NCI-H187 treated with DMSO at 0.1 percent for 48 hours (cell line): ENCODE measurements at places on chromosomes 1 and 21.

DNA sequence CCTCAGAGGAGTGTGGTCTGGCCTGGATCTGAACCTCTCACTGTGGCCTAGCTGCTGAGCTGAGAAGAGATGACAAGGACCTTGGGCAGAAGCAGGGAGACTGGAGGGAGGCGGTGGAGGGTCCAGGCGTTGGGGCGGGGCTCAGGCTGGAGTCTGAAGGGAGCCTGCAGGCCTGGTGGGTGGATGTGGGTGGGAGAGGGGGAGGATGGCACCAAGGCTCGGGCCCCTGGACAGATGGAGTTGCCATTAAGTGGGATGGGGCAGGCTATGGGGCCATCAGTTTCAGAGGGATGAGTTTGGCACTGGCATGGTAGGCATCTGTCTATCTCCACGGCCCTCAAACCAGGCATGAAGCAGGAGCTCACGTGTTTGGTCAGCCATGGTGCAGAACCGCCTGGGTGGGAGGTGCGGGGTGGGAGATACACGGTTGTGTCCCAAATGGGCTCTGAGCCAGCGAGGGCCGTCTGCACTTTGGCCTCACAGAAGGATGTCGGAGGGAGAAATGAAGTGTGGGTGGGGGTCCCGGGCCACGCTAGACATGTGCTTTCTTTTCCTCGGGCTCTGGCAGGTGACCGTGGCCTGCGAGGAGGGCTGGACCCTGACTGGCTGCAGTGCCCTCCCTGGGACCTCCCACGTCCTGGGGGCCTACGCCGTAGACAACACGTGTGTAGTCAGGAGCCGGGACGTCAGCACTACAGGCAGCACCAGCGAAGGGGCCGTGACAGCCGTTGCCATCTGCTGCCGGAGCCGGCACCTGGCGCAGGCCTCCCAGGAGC, 23.6 kb downstream of the PCSK9 start:
- DNase-seq: no peak

GRCh38 chr1:29284961-29285560, 48.7 kb downstream of the PTPRU start:
- DNase-seq: no peak

GRCh38 chr1:62800825-62801306, 16.9 kb downstream of the ATG4C start:
- no peak for DNase-seq

- no peak for DNase-seq
These were observed 6.0 kb downstream of the KIAA0040 start for GRCh38 chr1:175186433-175187160.

DNA sequence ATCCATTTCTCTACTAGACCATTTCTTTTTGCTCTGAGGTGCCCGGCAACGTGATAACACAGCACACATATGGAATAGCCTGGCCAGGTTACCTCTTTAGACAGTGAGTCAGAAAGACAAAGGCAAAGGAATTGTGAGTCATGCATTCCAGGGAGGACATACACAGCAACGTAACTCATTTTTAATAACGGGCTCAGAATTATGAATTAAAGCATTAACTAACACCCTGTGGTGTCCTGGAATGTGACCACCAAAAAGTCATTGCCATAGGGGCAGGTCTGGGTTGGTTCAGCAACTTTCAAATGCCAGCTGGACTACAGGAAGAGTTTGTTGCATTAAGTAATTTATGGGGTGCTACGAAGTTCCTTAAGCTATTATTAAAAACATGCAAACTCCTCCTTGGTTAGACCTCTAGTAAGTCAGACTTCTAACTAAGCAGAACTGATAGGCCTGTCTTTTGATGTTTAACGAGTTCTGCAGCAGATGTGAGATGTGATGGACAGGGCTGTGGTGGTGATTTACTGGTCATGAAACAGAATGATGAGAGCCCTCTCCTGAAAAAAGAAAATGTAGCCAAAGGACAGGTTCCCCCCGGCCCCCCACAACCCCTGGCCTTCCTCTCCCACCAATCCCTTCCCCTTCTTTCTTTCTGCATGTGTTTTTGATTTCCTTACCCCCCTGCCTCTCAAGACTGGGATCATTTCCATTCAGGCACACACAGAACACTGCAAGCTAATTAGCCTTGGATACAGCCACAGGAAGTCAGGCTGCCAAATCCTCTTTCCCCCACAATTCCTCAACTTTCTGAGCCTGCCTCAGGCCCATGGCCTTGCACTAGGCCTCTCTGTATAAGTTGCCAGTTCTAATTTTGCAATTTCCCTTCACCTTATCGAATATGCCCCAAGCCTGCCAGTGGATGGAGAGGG, 88.9 kb upstream of the HAO2 start:
- no peak for DNase-seq

GRCh38 chr1:36650200-36651065, 167.7 kb upstream of the CSF3R start:
- no peak for DNase-seq

DNA sequence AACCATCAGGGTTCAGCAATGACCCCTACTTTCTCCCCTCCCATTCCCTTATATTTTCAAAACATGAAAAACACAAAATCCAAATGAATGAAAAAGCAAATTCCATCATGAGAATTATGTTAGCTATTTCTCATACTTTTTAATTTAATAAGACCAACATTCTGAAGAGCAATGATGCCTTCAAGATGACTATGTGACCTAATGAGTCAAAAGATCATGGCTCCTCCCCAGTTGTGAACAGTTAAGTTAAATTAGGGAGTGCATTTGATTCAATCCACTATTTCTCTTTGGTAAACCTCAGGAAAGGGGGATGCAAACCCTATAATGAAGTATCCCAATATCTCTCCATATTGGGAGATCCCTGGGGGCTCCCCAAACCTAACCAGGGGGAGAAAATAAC, 36.5 kb downstream of the PUM1 start:
- DNase-seq: no peak

- no peak for DNase-seq
These were observed 112.8 kb upstream of the SLC35F3 start for GRCh38 chr1:233791721-233792120.

DNA sequence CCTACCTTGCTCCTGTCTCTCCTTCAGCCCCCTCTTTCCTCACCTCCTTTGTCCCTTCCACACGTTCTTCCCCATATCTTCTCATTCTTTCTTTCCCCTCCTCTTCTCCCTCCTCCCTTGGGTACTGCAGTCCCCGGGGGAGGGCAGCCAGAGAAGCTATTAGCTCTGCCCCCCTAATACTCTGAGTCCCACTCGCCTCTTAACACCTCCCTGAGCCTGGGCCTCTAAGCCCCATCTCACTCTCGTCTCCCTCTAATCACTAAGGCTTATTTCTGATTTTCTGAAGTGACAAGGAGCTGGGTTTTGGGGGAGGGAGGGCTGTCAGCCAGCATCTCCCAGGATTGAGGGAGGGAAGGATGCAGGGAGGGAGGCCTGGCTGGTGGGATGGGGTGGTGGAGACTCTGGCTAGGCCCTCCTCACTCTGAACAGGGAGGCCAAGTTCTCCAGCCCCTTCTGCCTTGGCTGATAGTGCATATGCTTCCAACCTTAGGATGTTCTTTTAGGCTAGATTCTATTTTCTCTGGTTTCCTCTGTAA, 25.6 kb upstream of the DMBX1 start:
- DNase-seq: no peak

DNA sequence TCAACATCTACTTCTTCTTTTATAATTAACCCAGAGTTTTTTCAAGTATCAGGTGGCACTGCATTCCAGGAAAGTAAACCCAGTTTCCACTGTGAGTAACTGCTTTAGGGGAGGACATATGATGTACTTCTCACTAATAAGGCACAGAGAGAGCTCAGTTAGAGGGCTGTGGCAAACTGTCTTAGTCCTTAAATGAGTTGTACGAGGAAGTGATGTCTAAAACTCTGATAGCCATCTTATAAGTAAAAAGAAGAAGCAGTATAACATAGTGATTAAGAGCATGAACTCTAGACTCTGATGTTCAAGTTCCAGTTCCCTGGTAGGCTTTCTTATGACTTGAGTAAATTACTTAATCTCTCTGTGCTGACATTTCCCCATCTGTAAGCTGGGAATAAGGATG, 58.7 kb upstream of the PTGS2 start:
- no peak for DNase-seq

- DNase-seq: no peak
These were observed 22.4 kb upstream of the BCAR3 start for GRCh38 chr1:93704052-93704451.

- DNase-seq: no peak
These were observed 162.6 kb downstream of the ATG4C start for GRCh38 chr1:62946511-62946910.

GRCh38 chr1:175277783-175278733, 85.5 kb upstream of the KIAA0040 start:
- DNase-seq: no peak

- DNase-seq: no peak
These were observed 10.8 kb upstream of the DUSP12 start for GRCh38 chr1:161738627-161739287.

DNA sequence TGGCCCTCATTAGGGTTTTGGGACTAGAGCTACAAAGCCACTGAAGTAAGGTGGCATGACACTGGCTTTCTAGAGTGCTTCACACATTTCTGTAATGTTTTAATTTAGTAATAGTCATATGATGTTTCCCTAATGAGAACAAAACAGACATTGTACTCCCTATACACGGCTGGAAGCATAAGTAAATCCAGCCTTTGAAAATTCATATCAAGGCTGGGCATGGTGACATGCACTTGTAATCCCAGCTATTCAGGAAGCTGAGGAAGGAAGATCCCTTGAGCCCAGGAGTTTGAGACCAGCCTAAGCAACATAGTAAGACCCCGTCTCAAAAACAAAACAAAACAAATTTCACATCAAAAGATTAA, 7.4 kb downstream of the USP48 start:
- DNase-seq: no peak

DNA sequence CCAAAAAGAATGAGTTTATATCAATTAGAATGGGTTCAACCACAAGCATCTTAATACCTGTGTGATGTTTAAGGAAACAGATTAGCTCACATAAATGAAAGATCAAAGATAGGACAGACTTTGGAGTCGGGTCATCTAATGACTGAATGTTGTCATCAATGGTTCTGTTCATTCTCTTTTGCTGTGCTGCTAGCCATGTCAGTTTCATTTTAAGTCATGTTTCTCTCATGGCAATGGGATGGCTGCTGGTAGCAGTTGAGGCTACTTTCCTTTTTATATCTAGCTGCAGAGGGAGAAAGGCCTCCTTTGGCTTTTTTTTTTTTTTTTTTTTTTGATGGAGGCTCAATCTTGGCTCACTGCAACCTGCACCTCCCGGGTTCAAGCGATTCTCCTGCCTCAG, 86.9 kb upstream of the SPAG17 start:
- no peak for DNase-seq

GRCh38 chr1:160706526-160707235, 4.9 kb downstream of the CD48 start:
- no peak for DNase-seq

GRCh38 chr1:93605812-93606512, 75.7 kb downstream of the BCAR3 start:
- DNase-seq: no peak

DNA sequence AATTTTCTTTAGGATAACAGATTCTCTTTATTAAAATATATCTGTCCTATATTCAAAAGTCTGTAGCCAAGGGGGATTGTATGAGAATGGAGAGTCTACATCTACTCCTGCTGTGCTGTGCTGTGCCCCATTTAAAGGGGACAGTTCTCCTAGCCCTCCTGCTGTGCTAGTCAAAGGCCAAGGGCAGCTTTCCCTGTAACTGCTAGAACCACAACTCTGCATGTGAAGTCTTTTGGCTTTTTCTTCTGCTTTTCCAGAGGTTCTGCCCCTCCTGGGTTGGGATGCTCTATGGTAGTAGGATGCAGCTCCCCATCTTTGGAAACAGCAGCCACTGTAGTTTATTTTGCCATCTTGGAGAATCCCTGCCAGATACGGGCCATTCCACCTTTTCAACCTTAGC, 197.5 kb upstream of the JUN start:
- DNase-seq: no peak

- DNase-seq: no peak
These were observed 26.1 kb downstream of the SPAG17 start for GRCh38 chr1:118158924-118159323.

DNA sequence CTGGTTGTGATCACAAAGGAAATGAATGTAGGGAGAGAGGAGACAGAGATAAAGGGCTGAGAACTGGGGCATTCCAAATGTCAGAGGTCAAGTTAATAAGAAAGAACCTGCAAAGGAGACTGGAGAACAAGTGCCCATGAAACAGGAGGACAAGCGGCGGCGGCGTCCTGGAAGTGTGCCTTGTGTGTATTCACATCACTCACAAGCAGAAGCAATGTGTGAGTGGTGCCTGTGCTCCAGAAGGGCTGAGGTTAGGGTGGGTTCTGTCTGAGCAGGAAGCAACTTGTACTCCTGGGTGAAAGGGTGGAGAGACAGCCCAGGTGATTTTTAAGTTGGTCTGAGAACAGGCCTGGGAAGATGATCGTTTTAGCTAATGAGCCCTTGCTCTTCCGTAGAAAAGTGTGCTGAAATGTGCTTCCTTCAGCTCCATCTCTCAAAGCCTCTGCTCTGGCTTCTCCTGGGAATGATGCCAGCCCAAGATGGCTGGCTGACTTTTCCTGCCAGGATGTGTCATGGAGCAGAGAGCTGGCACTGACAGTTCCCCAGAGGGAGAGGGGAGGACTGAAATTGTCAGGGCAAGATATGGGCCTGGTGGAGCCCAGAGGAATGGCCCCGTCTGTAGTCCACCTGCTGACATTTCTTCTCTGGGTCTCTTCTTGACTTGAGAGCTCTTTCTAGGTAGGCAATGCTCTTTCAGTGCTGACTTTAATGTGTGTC, 25.1 kb upstream of the PLEKHA6 start:
- DNase-seq: no peak

GRCh38 chr1:27392778-27393635, 585 bp downstream of the GPR3 start:
- no peak for DNase-seq

GRCh38 chr1:205858141-205858961, 8.4 kb upstream of the PM20D1 start:
- no peak for DNase-seq

DNA sequence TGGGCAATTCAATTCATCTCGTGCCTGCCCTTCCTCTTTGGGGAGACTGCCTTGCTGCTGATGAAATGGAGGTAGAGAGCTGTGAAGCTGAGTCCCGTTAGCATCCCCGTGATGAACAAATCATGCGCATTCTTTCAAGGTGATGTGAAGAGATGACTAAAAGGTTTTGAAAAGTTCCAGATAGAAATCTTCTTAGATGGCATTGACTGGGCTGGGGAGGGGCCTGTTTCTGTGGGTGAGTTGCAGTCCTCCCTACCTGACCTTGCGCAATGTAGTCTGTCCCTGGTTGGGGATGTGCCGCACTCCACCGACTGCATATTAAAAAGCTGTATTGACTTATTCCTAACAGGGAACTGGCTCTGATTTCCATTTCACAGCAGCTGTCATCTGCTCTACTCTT, 49.6 kb downstream of the ST6GALNAC3 start:
- no peak for DNase-seq
